ENCODE measurements at places on chromosomes 5 and 9.

- peak; percentile 71 for DNase-seq
Measured at GRCh38 chr5:137344723-137345322, 154.3 kb downstream of the SPOCK1 start.

GRCh38 chr5:79971156-79971555 lies 19.9 kb downstream of the MTX3 start:
- peak; percentile 42 for DNase-seq

DNA sequence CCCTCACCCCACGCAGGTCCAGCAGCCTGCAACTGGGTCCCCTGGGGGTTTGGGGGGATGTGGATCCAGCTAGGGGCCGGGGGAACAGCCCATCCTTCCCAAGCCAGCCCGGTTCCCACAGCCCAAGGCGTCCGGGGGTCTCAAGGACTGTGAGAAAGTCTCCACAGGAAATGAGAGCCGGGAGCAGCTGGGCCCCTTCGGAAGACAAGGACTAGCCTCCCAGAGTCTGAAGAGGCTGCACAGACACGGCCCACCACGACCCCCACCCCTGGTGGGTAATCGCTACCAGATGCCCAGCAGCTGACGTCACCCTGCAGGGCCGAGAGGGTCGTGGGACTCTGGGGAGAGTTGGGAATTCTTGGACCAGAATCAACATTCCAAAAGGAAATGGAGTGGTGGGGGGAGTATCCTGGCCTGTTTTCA lies 10.5 kb downstream of the SH2D3C start:
- DNase-seq, result peak; percentile 74

DNA sequence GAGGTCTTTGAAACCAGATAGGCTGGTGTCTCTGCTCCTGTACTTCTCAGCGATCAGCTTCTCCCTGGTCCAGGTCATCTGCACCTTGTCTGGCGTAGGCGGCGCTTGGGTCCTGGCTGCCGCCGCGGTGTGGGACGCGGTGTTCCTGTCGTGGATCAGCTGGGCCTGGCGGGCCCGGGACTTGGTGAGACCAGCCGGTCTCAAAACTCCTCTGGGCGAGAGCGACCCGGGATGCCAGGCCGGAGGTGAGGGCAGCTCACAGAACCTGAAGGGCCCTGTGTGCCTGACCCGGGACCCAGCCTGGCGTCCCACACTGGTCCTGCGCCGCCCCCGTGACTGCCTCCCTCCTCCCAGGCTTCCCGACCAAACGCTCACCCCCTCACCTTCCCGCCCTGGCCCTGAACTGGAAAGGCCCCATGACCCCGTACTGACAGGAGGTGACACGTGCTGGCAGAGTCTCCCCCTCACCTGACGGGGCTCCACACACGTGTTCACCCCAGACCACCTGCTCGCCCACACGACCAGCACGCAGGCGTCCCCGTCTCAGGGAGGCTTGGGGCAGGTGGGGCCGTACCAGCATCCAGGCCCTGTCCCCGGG lies 49.0 kb downstream of the NKD2 start:
- DNase-seq, result no peak

GRCh38 chr9:128073253-128073886 lies 5.3 kb downstream of the SLC25A25 start:
- no peak for DNase-seq

DNA sequence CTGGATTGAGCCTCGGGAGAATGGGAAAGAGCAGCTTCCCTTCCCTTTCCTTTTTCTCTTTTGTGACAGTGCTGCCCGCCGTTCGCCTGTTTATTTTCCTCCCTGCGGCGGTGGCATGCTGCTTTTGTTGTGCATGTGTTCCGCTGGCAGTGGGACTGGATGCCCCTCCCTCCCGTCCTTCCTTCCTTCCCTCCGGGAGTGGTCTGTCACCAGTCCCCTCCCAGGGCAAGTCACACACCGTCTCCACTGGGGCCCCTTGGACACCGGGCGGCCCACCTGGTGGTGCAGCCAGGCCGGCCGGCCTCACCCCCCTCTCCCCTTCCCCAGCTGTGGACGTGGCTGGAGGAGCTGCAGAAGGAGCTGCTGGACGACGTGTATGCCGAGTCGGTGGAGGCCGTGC lies 214.7 kb downstream of the TRIO start:
- DNase-seq, result no peak

DNA sequence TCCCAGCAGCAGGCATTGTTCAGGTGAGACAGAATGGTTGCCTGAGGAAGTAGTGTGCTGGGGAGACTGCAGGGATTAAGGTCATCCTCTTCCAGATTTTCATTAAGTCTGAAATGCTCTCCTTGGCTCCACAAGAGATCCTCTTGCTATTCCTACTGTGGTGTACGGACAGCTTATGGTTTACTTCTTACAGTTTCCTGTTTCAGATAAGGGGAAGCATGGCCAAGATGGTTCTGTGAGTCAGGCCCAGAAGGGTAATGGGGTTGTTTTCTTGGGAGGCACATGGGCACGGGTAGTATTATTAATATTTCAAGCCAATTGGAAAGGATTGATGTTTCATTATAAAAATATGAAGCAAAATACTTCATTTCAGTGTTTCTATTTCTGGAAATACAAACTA lies 42.9 kb downstream of the GLRX start:
- peak; percentile 25 for DNase-seq

GRCh38 chr9:97919217-97919813 lies 3.0 kb downstream of the TRMO start:
- DNase-seq, result no peak

DNA sequence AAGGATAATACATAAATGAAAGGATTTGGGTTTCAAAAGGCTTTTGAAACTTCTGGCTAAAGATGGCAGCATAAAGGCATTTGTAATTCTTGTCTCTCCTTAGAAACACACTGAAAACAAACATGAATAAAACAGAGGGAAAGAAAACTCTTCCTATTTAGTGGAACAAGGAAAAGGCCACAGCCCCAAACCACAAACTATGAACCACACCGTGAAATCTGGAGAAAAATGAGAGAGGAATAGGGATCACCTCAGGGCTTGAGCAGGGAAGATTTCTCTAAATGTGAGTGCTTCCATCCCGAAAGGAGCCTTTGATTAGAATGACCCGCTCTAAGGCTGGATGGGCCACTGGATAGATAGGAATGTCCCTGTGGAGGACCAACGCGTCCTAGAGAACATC lies 119.6 kb downstream of the SEC61B start:
- no peak for DNase-seq

DNA sequence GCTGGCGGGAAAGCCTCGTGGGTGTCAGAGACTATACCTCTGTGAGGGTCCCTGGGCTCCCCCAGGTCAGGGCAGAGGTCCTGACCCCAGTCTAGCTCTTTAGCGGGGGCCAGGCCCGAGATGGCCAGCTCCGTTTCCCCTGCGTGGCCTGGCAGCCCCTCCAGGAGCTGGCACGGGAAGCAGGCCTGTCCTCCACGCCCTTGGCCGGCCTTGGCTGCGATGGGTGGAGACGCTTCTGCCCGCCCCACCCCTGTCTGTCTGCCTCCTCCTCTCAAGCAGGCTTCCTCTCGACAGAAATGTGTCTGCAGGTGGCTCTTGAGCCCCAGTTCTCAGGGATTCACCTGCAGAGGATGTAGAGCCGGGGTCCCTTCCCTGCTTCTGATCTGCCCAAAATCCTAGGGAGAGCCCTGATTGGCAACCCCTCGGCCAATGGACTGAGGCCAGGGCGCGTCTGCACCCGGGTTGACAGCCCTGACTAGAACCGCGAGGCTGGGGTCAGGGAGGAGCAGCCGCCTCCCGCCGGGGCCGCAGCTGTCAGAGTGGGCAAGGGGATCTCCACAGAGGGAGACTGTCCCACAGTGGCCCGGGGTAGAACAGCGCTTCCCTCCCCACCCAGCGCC lies 2.6 kb upstream of the GRIN1 start:
- no peak for DNase-seq

GRCh38 chr5:156354571-156354970 lies 27.6 kb downstream of the SGCD start:
- no peak for DNase-seq

DNA sequence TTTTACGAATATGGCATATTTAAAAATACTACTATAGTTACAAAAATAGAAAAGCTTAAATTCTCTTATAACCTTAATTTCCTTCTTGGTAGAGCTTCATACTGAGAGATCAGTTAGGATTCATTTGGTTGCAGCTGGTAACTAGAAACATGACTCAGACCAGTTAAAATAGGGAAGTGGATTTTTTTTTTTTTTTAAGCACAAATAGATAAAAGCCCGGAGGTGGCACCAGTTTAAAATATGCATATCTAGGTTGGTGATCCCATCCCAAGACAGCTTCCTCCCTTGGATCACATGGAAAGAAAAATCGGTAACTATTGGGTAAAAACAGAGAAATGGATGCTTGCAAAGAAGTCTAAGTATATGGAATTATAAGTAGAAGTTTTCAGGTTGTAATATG lies 1634.3 kb downstream of the MAT2B start:
- no peak for DNase-seq

DNA sequence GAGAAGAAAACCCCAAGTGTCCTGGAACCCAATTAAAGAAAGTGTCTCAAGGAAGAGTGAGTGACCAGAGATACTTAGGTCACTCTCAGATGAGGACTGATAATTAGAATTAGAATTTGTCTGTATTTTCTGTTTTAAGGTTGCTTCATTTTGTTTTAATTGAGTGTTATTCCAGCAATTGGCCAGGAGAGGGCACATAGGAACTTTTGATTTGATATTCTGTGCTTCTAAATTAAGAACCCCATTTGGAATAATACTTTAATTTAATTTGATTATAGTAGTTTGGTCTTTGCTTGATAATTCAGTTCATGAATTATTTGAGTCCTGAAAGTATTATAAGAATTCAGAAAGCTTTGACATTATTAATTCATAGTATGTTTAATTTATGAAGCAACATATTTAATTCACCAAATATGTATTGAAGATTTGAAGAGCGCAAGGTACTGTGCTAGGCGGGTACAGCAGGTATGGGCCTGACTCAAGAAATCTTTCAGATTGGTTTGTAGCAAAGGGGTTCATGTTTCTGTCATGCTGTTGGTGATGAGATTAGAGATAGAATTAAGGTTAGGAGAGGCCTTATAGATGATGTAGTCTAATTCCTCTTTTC lies 4.9 kb downstream of the MRPL22 start:
- peak; percentile 28 for DNase-seq

DNA sequence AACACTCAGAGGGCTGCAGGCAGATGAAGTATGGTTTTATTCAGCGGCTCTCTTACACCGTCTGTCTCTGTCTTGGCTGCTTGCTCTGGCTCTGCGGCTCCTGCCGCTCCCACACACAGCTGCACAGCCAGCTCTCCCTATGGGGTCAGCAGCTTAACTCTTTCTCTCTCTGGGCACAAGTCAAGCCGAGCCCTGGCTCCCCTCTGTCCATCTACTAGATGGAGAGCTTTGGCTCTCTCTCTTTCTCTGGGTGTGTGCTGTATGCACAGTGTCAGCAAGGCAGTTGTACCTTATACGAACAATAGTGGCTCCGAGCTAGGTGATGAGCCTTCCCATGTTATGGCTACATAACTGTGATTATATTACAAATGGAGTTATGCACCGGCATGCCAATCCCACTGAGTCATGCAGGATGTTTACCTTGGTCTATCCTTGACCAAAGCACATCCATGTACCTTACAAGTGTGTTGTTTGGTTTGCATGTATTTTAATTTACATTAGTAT lies 19.3 kb upstream of the PPP2CA start:
- peak; percentile 43 for DNase-seq

GRCh38 chr9:35563791-35564197 lies 41.3 kb upstream of the TESK1 start:
- DNase-seq, result no peak

- DNase-seq, result peak; percentile 4
Measured at GRCh38 chr5:41636605-41637004, 126.2 kb upstream of the PLCXD3 start.

DNA sequence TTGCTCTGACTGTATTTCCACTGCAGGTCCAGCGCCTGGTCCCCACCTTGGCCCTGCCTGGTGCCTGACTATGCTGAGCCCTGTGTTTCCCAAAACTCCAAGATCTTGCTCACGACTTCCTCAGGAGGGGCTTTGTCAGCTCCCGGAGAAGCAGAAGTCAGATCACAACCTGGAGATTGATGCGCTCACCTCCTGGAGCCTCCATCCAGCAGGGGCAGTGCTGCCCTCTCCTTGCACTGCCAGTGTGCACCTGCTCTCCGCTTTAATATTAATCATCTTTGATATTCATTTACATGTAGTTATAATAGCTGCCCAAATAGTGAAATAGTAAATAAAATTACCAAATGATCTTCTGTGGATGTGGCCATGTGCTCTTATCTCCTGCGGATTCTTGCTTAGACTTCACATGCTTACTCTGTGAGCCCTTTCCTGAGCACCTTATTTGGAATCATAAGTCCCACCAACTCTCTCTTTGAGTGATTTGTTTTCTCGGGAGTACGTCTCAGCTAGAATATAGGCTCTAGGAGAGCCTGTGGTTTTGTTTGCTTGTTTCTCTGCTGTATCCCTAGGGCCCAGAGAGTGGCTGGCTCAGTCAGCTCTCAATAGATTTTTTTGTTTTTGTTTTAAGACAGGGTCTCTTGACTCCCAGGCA lies 17.4 kb downstream of the MAML1 start:
- no peak for DNase-seq

GRCh38 chr9:118414676-118415075 lies 710.5 kb downstream of the TLR4 start:
- no peak for DNase-seq

- no peak for DNase-seq
Measured at GRCh38 chr5:168847511-168848073, 268.4 kb upstream of the PANK3 start.

DNA sequence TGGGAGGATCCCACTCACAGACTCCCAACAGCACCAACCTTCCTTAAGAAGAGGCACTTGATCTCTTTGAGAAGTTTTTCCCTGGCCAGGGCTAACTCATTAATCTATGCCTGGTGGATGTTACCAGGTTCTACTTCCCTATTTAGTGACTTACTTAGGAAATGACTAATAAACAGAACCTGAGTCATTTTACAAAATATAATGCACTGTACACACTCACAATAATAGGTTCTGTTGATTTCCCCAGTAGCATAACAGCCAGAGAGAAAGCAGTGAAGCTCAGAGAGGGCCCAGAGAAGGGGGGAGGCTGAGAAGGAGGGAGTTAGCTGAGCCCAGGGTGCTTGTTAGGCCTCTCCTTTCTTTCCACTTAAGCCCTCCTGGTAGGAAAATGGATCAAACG lies 27.1 kb downstream of the FRMD3 start:
- DNase-seq, result peak; percentile 24

DNA sequence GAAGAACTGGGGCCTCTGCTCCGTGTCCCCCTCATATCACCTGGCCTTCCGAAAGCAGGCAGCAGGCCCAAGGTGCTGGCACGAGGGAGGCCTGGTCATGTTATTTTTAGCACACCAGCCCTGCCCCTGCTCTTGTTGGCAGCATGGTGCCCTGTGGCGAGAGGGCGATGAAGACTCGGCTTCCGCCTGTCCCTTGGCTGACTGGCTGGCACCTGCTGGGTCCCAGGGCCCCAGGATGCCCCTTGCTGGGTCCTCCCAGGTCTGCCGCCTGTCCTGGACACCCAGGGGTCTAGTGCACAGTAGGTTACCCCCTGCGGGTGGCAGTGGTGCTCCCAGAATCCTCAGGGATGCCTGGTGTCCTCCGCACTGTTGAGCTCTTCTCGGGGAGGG lies 77.0 kb downstream of the RXRA start:
- DNase-seq, result no peak

DNA sequence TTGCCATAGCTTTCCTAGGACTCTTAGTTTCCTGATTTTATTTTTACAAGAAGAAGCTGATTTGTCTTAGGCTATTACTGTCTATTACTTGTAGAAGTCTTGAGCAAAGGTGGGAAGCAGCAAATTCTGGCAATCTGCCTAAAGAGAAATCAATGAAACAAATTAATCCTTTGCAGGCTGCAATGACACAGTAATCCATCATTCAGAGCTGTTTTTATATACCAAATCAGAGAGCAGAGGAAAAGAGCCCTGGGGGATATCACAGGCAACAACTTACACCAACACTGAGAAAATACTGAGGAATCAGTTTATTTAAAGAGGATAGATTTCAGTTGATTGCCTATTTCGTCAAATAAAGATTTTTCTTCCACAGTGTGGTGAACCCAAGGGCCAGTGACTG lies 13.6 kb downstream of the NR2F1-AS1 start:
- no peak for DNase-seq

All from fibroblast of skin of back (primary cell).